ENCODE measurements at places on chromosomes 6 and 20.

- no peak for DNase-seq
Measured at GRCh38 chr6:1679688-1680068, 70.0 kb downstream of the FOXC1 start.

DNA sequence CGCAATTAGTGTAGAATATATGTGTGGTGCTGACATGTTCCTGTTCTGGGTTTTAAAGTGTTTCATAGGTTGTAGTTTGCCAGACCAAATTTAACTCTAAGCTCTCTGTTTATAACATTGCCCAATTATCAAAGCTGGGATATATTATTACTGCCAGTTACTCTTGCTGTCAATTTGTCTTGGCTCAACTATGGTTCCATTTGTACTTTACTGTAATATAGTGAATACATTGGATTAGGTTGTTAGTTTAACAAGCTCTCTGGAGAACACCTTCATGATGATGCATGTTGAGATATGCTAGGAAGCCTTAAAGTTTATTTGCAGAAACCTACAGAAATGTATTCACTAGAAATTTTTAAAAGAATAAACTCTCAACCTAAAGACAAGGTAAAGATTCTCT lies 259.6 kb downstream of the ZFAND3 start:
- DNase-seq: no peak

DNA sequence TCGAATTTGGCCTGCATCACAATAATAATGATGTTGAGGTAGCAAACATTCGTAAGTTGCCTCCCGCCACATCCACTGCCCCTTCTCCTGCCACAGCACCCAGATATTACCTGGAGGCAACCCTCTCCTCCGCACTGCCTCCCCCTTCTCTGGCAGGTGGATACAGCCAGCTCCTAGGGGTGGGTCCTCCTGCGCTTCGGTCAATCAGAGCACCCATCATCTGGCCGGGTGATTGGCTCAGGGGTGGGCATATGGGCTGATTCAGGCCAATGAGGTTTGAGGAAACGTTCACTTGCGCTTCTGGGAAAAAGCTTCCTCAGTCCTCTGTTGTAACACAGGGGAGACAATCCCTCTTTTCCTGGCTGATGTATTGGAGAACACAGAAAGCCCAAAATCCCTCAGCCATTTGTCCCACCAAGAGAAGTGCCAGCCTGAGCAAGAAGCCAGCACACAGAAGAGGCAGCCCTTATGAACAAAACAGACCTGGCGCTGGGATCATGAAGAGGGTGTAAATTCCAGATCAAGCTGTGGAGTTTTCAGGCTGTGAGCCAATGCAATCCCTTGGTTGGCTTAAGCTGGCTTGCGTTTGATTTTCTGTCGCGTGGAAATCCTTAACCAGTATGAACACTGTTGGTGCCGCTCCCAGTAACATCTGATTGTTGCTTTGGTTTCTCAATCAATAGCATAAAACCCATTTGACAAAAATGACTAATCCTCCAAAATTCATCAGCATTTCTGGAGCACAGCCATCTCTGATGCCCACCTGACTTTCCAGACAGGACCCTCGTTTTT lies 82.2 kb downstream of the PRDM1 start:
- DNase-seq: no peak

- DNase-seq: no peak
Measured at GRCh38 chr20:48740292-48740649, 87.5 kb downstream of the PREX1 start.

- DNase-seq: no peak
Measured at GRCh38 chr20:43972692-43973091, 58.0 kb downstream of the TOX2 start.

DNA sequence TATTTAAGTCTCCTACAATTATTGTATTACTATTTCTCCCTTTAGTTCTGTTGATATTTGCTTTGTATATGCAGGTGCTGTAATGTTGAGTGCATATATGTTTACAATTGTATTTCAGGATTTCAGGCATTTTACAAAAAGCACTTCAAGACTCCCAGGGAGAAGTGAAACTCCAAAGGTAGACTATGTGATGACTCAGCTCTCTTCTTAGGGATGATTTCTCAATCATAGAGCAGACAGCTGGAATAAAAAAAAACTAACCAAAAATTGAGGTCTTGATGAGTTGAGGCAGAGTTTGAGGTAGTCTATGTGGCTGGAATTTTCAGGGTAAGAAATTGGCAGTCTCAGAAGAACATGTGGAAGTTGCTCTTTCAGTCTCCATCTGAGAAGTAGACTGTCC lies 786.1 kb downstream of the TFAP2A start:
- no peak for DNase-seq

- DNase-seq: no peak
Measured at GRCh38 chr6:89295981-89296380, 19.1 kb downstream of the GABRR2 start.

GRCh38 chr6:144336900-144337299 lies 51.8 kb downstream of the UTRN start:
- no peak for DNase-seq

DNA sequence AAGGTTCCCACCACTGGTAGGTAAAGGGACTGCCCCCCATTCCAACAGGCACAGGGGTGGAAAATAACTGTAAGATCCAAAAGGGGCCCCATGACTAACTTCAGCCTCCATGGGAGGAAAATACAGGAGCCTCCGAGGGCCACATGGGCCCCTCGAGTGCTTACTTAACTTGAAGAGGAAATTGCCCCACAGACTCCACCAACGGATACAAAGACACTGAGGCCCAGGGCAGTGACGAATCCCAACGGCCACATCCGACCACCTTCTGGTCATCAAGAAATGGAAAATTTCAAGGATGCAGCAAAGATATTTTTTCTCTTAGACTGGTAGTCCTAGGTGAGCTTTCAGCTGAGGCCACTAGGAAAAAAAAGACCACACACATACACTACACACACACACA lies 116.0 kb upstream of the MRPS10 start:
- DNase-seq: no peak

DNA sequence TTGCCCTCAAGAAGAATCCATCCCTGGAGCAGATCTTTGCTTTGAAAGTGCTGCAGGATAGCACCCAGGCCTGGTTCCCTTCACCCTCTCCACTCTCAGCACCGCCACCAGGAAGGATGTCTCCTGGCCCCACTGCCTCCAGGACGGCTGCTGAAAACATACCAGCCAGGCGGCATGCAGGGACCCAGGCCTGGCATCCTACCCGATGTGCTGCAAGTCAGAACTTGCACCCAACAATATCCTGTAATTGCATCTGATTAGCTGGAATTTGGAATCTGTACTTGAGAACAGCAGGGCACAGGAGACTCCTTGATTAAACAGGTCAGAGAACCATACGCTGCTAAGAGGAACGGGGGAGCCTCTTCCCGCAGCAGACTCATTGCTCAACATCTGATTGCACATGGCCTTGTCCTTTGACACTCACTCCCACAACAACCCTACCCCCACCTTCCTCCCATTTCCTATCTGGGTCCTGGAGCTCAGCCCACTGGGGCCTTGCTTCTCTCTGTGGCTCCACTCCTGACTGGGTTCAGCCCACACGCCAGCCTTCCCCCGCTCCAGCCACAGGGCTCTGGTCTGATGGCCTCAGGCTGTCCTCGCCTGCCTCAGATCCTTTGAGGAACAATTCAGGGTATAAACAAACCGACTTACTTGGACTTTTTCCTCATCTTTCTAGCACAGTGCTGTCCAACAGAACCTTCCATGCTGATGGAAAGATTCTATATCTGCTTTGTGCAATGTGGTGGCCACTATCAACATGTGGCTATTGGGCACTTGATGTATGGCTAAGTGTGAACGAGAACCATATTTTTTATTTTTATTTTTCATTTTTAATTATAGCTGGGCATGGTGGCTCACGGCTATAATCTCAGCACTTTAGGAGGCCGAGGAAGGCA lies 78.0 kb downstream of the FGD2 start:
- no peak for DNase-seq

DNA sequence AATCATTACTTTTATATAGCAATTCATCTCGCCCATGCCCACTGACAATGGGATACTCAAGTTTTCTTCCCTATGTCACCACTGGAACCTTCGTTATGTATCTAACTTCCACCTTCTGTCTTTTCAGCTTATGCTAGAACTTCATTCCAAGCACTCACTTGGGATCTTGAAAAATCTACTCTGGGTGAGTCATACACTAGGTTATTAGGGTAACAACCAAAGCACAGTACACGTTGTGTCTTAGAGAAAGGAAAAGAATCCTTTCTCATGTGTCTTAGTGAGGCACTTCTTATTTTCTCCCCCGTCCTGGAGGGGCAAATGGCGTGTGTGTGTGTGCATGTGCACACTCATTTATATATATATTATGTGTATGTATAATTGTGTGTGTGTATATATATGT lies 18.3 kb upstream of the FAM162B start:
- no peak for DNase-seq

GRCh38 chr20:38406476-38406875 lies 28.7 kb downstream of the SNHG17 start:
- no peak for DNase-seq

- DNase-seq: no peak
Measured at GRCh38 chr20:50710492-50711063, 19.2 kb upstream of the RIPOR3 start.

GRCh38 chr6:40597301-40597700 lies 10.1 kb upstream of the LRFN2 start:
- DNase-seq: no peak

DNA sequence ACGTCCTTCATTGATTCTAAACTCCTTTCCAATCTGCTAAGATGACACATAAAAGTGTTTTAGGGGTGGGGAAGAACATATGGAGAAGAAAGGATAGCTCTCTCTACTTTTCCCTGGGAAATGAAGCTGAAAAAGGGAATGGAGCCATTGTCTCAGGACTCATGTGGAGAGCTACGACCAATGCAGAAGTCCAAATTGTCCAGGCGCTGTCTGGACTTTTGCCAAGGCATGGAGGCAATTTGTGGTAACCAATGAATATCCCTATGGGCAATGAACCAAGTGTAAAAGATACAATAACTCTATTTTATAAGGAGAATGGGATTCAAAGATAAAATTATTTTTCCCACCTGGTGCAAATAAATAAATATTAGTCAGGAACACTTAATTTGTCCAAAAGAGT lies 16.1 kb downstream of the FBXL4 start:
- DNase-seq: no peak

DNA sequence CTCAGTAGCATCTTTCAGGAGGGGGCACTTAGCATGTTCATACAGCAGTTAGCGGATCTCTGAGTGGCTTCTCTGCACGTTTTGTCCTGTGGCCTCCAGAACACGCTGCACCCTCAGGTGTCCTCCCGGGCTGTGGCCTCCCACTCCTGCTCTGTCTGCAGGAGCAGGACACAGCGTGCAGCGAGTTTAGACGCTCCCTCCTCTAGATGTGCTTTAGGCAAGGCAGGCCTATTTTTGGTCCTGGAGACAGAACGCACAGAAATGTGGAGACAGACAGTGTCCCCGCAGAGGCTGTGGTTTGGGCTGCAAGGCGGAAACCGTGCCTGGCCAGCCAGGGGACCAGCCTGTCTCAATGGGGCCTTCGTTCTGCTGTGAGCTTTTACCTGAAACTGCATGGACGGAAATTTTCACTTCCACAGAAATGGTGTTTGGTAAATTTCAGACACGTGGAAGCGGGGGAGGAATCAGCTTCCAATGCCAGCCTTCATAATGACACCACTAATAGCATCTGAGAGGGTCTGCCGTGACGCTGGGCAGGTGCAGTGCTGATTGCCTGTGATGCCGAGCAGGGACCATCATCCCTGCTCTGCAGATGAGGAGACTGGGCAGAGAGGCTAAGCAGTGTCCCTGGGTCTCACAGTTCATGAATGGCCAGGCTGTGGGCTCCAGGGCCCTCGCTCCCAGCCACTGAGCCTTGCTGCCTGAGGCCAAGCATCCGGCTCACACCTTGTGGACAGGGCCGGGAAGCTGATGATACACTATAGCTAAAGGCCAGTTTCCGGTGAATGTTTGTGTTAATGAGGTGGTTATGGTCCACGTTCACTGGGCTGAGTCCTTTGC lies 120.9 kb downstream of the SYCP2 start:
- DNase-seq: no peak

GRCh38 chr6:43995137-43995536 lies 132.1 kb downstream of the MRPL14 start:
- no peak for DNase-seq

DNA sequence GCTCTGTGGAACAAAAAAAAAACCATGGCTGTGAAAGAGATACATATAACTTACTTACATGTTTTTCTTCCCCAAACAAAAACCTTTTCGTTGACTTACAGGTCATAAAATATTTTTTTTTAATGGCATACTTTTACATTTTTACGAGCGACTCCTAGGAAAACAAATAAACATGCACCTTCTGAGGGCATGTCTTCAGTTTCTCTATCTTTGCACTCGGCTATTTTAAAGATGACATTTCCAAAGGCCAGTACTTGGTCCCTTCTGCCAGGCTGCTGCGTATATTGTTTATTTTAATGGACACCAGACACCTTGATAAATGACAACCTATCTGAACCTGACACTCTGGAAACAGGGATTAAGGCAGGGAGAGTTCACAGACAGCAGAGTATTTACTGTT lies 49.4 kb downstream of the PIGU start:
- no peak for DNase-seq

- DNase-seq: no peak
Measured at GRCh38 chr20:43140726-43141125, 49.0 kb downstream of the PTPRT start.

- DNase-seq: no peak
Measured at GRCh38 chr6:53648184-53648943, 17.2 kb downstream of the KLHL31 start.

GRCh38 chr20:63156221-63156671 lies 59.7 kb downstream of the YTHDF1 start:
- DNase-seq: no peak

- no peak for DNase-seq
Measured at GRCh38 chr6:123089226-123089625, 93.2 kb downstream of the CLVS2 start.

- DNase-seq: no peak
Measured at GRCh38 chr6:37320646-37321045, 33.1 kb upstream of the RNF8 start.

DNA sequence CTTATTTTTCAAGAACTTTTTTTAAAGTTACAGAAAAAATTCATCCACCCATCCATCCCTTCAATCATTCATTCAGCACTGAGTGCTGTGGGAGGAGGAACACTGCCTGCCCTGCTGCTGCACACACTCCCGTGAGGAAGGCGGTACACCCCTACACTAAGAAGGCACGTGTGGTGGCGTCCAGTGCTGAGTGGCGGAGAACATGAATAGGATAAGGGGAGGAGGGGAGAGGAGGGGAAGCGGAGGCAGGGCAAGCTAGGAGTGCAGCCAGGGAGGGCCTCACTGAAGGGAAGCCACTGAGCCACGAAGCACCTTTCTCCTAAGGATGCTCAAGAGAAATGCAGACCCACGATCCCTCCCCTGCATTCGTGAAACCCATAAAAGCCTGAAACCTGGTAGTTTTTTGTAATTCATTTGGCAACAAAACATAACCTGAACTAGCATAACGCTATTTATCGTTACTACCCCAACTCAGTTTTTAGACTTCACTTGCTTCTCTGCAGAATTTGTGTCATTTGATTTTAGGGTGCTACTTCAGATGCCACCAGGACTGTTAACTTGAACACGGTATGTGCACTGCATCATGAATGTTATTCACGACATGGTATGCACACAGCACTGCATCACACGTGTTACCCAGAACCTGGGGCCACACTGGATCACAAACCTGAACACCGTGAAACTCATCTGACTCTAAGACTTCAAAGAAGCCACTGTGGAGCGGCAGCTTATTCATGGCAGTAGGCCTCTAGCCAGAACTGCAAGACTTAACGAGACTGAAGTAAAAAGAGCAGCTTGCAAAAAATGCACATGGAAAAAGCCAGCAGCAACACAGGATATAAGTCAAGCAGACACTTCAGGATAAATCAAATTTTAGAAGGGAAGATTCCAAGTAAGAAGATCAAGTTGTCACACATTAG lies 3.5 kb downstream of the RNASET2 start:
- DNase-seq: peak; percentile 33
